Left hindlimb (tissue), 1 donor: ENCODE measurements at places on chromosomes 2 and 18.

DNA sequence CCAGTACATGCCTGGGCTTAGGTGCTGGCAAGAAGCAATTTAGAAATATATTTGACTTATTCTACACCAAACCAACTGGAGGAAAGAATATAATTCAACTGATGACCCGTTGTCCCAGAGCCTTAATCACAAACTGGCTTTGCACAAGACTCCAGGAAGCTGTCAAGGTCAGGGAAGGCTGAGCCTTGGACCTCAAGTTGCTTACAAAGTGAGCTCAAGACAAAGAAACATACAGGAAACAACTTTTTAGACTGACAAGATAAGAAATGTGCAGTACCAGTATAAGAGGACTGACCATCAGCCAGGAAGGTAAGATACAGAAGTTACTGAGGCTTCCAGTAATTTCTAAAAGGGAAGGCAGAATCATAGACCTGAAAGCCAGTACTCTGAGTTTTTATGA lies 35.0 kb upstream of the GPR55 start:
- no peak for DNase-seq

DNA sequence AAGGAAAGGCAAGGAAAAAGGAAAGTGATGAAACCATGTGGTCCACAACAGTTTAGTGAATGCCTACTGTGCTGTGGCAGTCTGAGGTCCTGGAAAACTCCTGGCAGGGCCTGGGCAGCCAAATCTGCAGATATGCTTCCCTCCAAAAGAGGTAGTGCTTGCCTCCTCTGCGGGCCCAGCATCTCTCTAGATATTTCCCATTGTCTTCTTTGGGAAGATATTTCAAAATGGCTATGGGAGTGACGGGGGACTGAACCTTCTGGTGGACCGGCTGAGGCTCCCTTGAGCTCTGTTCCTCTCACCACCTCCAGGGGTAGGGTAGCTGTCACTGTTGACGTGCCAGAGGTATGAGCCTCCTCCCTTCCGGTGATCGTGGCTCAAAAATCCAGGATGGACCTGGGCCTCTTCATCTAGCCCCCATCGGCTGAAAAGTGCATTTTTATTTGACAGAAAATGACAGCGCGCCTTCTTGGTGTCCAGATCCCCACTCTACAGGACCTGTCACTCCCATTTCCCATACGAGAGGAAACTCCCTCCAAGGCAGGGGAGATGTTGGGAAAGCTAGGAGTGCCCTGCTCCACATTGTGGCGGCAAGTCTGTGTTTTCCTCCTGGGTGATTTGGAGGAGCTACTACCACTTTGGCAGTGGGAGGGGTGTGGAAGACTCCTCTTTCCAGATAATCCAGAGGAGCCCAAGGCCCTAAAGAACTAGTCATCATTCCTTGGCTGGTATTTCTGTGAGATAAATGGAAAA lies 9.4 kb upstream of the PAX3 start:
- DNase-seq = no peak

DNA sequence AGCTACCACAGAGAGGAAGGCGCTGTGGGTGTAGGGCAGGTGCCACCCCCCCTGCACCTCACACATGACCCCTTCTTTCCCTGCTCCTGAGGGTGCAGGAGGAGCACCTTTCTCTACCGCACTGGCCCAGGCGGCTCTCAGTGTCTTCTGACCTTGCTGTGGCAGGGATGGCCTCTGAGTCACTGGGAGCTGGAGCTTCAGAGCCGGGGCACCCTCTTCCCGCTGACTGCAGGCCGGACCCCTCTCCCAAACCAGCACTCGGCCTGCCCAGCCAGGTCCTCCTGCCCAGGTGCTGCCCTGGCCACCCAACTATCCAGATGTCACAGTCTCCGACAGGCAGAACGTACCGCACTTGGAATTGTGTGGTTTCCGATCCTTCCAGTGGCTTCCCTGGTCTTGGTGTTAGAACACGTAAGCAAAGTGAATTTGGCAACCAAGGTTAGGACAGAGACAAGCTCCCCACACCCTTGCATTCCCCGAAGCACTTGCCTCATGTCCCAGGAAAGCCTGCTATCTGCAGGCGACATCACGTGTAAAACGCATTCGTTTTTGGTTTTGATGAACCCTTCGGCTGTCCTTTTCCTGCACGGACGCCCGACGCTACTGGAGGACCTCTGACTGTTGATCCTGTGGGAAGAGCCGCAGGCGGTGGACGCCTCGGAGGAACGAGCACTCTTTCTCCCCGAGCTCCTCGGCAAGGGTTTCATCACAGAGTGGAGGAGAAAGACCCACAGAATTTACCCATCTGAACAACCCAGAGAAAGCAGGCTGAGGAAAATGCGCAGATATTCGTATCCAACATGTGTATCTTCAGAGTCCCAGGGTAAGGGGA lies 24.7 kb upstream of the KCNG2 start:
- peak; percentile 11 for DNase-seq

GRCh38 chr2:207662203-207662602 lies 37.0 kb upstream of the METTL21A start:
- DNase-seq = no peak

DNA sequence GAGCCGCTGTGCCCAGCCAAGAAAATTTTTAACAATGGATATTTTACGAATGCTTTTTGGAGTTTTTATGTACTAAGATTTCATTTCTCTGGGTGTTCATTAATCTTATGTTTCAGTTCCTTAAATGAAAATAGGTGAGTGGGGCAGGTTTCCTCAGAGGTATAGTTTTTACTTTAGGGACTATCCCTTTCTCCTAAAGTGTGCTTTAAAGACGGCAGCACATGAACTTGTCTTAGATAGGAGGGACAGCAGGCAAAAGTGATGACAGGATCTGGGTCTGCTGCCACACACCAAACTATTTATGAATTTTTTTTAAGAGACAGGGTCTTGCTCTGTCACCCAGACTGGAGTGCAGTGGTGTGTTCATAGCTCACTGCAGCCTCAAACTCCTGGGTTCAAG lies 8.0 kb upstream of the REL start:
- no peak for DNase-seq

DNA sequence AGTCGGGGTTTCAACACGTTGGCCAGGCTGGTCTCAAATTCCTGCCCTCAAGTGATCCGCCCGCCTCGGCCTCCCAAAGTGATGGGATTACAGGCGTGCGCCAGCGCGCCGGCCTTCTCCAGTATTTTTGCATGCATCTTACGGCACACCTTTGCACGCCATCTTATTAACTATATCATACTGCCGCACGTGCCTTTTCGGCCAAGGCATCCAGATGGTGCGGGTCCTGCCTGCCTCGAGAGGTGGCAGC lies 765 bp upstream of the ING5 start:
- DNase-seq = no peak

- no peak for DNase-seq
These were observed 191.0 kb downstream of the ARL4C start for GRCh38 chr2:234305846-234306245.

- no peak for DNase-seq
These were observed 72.5 kb downstream of the MTCL1 start for GRCh38 chr18:8777846-8778245.

GRCh38 chr2:144233317-144233716 lies 286.6 kb downstream of the ZEB2 start:
- no peak for DNase-seq
